ENCODE measurements at places on chromosomes 12 and 14.

- peak; percentile 53 for DNase-seq
Observed at GRCh38 chr12:70853326-70853725, 67.2 kb downstream of the PTPRR start.

- no peak for DNase-seq
Observed at GRCh38 chr12:105935106-105935505, 203.6 kb downstream of the NUAK1 start.

DNA sequence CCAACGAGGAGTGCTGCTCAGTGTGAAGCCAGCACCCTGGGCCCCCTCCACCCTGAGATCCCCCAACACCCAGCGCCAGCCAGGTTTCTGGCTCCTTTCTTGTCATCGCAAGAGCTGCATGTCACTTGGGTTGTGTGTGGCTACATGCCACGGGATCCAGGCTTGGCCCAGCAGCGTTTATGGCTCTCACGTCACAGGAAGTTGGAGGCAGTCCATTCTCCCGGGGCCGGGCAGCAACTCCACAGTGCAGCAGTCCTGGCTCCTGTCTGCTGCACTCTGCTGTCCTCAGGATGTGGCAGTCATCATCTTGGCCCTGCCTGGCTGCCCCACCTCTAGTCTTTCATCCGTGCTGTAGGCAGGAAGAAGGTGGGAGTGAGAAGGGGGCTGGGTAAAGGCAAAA lies 78.3 kb downstream of the AACS start:
- peak; percentile 20 for DNase-seq

DNA sequence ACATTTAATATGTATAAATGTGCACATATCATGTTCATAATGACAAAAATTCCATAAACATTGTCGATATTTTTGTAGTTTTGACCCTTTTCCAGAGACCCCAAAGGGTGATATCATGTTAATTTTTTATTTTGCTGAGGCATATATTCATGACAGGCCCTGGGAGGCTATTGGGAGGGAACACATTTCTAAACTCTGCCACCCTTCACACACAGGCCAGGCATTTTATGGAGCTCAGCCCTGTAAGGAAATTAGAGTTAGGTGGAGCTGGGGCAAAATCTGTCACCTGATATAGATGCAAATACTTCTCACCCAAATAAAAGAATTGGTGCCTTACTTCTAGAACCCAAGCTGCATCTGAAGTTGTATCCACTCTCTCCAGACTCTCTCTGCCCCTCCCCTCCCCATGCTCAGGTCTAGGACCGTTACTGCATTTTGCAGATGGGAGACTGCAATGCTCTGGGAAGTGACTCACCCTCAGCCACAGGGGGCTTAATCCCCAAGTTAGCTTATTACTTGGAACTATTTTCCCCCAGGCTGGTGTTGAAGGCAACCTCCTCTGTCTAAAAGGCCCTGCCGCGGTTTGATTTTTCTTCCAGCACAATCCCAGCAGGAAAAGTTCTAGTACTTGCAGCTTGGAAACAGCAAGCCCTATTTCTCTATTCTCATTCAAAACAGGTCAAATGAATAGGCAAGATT lies 238.9 kb downstream of the EMP1 start:
- no peak for DNase-seq

DNA sequence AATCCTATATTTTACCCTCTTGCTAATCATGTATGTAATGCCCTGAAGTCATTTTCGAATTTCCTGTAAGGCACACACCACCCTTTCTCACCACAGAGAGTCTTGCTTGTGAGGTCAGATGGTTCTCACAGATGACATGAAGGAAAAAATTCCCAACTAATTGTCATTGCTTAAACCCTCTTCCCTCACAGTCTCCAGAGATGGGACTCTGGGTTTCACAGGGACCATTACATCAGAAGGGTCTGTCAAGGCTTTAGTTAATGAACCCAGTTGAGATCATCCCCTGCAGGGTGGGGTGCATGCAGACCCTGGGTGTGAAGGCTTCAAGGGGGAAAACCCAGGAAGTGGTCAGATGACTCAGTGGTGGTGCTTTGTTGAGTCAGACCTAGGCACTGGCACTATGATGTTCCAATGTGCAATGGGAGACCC lies 229.6 kb downstream of the BCAT1 start:
- DNase-seq = no peak

DNA sequence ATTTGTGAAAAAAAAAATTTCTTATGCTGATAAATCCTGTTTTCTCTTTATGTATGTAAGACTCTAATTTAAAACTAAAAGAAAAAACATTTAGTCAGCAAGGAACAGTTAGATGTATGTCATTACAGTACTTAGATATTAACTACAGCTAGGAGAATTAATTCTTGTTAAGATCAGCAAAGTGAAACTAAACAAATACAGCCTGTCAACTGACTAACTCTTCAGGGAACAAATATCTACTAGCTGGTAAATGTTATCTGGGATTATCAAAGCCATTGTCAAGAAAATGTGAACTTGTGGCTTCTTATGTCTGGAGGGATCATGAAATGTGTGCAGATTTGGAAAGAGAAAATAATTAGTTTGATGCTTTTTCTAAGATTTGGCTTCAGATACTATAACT lies 27.5 kb downstream of the MGAT4C start:
- DNase-seq = no peak

DNA sequence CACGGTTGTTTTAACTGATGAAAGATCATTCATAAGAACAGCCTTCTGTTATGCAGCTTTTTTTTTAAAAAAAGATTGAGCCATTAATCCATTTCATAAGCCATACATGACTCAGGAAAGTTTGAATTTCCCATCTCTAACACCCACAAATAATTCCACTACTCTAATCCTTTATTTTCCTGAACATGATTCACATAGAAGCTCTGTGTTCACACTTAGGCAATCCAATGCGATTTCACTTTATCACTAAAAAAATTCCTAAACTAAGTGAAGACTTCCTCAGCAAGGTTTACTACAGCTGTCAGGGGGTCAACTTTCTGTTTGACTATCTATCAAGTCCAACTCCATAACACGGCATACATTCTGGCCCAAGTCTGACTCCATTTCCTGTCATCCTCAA lies 25.9 kb downstream of the PKP2 start:
- no peak for DNase-seq

GRCh38 chr14:22547313-22547947 lies 41.6 kb downstream of the DAD1 start:
- no peak for DNase-seq

- DNase-seq = no peak
Observed at GRCh38 chr12:95215949-95216348, 1.3 kb downstream of the FGD6 start.

DNA sequence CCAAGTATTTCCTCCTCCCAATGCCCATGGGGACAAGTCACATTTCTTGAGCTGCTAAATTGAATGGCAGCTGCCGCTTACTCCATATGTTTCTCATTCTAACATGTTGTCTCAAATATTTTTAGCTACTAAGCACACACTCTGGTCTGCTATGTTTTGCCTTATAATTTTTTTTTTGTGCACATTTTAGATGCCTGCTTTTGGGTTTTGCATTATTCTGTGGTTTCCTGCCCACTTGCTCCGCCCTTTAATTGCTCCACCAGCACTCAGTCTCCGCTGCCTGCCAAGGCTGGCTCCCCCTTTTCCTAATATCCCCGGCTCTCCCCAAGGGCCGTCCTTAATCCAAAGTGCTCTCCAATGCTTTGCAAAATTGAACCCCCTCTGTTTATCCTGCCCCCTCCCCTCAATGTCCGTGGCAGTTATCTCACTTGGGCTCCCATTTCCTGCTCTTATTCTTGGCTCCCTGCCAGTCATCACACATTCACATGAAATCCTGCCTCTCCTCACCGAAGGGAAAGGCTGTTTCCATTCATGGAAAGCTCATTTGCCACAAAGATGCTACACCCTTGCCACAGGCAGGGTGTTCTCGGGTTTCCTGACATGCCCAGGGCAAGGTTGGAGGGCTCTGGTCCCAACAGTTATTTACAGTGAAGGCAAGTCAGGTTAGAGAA lies 79.4 kb downstream of the C12orf75 start:
- no peak for DNase-seq

DNA sequence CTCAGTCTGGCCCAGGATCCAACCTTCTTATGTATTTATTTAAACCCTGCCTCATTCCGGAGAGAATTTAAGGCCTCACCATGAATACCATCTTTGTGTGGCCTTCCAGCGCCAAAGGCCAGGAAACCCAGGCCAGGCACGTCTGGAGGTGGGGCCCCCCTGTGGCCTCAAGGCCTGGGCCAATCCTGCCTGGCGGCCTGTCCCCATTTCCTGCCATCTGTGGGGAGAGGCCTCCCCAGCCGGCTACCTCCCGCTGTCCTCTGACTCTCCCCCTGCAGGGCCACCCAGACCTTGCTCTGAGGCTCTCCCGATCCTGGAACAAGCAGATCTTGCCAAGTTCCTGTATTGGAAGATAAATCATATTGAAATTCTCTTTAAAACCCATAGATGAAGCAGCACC lies 37.4 kb upstream of the MEG3 start:
- no peak for DNase-seq

- DNase-seq = no peak
Observed at GRCh38 chr12:104569346-104570173, 112.8 kb downstream of the CHST11 start.

- DNase-seq = no peak
Observed at GRCh38 chr14:93099196-93099595, 16.5 kb downstream of the ITPK1 start.

DNA sequence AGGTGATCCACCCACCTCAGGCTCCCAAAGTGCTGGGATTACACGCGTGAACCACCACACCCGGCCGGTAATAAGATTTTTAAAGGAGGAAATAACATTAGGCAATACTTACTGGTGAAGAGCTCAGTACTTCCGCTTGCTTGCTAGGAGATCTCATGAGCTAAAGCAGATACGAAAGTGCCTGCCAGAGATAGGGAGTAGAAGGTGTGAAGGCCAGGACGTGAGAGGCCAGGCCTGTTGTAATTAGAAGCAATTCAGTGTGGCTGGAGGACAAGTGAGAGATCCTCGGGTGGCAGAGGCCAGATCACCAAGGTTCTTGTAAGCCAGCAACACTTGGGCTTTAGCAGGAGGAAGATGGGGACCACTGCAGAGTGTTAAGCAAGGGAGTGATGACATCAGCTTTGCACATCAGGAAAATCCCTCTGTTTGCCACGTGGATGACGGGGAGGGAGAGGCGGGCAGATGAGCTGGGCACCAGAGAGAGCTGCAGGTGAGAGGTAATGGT lies 7.6 kb downstream of the TECPR2 start:
- DNase-seq = no peak

- no peak for DNase-seq
Observed at GRCh38 chr14:99245564-99246511, 26.2 kb downstream of the BCL11B start.

DNA sequence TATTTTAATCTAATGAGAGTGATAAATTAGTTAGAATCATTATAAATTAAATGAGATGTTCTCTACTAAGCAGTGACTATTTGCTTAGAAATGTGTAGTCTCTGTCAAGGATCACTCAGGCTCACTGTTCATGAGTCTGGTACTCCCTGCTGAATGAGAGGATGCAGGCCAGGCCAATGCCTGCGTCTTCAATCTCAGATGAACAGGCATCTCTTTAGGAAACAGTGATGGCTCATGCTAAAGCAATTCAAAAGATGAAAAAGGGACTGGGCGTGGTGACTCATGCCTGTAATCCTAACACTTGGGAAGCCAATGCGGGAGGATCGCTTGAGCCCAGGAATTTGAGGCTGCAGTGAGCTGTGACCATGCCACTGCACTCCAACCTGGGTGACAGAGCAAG lies 106.8 kb downstream of the ZFC3H1 start:
- DNase-seq = peak; percentile 89

DNA sequence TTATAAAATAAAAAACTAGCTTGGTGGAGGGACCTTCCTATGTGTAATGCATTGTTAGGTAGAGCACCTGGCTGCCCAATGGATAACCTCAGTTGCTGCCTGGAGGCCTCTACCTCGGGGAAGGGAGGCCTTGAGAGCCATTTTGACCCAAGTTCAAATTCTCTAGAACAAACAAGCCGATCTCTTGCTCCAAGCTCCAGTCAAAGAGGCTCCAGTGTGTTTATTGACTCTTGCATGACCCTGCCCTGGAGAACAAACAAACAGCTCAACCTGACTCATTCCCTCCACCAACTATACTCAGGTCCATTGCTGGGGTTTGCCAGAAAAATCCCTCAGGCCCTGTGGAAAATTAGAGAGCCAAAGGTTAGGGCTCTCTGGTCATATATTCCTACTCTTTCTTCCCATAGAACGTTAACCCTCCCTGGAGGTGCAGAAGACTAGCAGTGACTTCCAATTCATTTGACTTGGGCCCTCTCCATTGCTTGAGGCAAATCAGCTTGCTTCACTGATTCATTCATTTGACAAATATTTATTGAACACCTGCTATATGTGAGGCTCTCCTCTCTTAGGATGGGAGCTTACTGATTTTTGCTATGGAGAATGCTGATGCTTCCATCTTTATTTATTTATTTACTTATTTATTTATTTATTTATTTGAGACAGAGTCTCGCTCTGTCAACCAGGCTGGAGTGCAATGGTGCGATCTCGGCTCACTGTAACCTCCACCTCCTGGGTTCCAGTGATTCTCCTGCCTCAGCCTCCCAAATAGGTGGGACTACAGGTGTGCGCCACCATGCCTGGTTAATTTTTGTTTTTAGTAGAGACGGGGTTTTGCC lies 73.7 kb upstream of the CISTR start:
- no peak for DNase-seq

DNA sequence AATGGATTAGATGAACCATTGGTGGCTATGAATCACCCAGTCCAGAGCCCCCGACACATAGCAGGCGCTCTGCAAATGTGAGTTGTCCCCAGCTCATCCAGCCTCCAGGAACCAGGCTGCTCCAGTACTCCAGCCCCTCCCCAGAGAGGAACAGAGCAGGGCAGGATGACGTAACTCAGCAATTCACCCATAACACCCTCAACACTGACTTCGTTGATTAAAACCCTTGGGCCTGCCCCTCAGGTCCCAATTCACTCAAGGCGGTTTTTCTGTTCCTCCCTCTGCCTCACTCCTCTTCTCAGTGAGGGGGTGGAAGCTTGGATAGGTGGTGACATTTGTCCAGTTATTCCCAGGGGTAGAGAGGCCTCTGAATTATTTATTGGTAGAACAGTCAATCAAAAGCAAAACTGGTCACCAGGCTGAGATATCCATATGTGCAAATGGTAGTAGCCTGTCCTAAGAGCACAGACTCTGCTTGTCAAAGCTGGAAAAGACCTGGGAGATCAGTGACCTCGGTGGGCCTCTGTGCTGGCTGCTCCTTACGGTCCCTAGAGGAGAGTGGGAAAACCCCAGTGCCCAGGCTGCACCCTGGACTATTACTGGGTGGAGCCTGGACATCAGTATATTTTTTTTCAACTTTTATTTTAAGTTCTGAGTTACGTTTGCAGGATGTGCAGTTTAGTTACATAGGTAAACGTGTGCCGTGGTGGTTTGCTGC lies 97.0 kb downstream of the CMKLR1 start:
- no peak for DNase-seq

DNA sequence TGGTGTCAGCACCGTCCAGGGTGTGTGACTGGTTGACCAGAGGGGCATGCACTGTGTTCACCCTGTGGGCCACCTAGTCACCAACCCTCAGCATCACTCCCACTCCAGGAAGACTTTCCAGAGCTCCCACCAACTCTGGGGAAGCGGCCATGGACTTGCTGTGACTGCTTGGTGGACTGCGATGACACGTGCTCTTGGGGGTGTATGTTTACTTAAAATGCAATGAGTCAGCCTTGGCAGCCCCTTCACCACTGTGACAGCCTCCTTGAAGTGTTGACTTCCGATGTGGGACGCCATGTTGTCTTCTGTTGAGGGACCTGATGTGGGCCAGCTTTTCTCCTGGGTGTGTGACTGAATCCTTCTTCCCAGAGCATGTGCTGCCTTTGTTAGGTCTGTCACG lies 151.1 kb upstream of the RTL1 start:
- no peak for DNase-seq
